A673 (cell line): ENCODE measurements at places on chromosomes 7 and 10. TPM values are rescaled to one million over a fixed set of nuclear protein-coding genes. Genes with fewer than 3 reads are reported as not detected.

GRCh38 chr7:80646083-80646865 lies 7.8 kb downstream of the CD36 start:
- no peak overlapping the region for H3K4me3 ChIP-seq
- H3K27ac ChIP-seq, result no peak overlapping the region
- no peaks in the 10 kb centered on the region for H3K27me3 ChIP-seq
- DNase-seq, result no peak
- peaks cover 28% of the 10 kb centered on the region for H3K4me1 ChIP-seq

GRCh38 chr7:16975712-16976111 lies 93.9 kb upstream of the AGR3 start:
- no peak for DNase-seq
- H3K4me1 ChIP-seq, result peaks cover 10% of the 10 kb centered on the region
- no peaks in the 10 kb centered on the region for H3K27me3 ChIP-seq
- H3K4me3 ChIP-seq, result no peak overlapping the region
- no peak overlapping the region for H3K27ac ChIP-seq
- no peaks in the 10 kb centered on the region for H3K36me3 ChIP-seq

GRCh38 chr10:45053569-45054100 lies 52.9 kb downstream of the ZNF22 start:
- H3K27me3 ChIP-seq, result no peaks in the 10 kb centered on the region
- no peak overlapping the region for H3K4me3 ChIP-seq
- H3K27ac ChIP-seq, result no peak overlapping the region
- no peaks in the 10 kb centered on the region for H3K36me3 ChIP-seq
- DNase-seq, result no peak
- no peaks in the 10 kb centered on the region for H3K4me1 ChIP-seq

The TAS2R5 gene
- 0.43 and 0.72 TPM in 2 replicates for total RNA-seq

- no peaks in the 10 kb centered on the region for H3K27me3 ChIP-seq
- no peaks in the 10 kb centered on the region for H3K4me1 ChIP-seq
- H3K36me3 ChIP-seq, result no peaks in the 10 kb centered on the region
- DNase-seq, result no peak
- no peak overlapping the region for H3K27ac ChIP-seq
Measured at GRCh38 chr7:68862736-68863135, 735.5 kb upstream of the AUTS2 start.

- H3K36me3 ChIP-seq, result no peaks in the 10 kb centered on the region
- DNase-seq, result no peak
- H3K4me1 ChIP-seq, result no peaks in the 10 kb centered on the region
- no peak overlapping the region for H3K27ac ChIP-seq
- H3K27me3 ChIP-seq, result no peaks in the 10 kb centered on the region
Measured at GRCh38 chr10:28127881-28128280, 129.0 kb upstream of the ODAD2 start.

DNA sequence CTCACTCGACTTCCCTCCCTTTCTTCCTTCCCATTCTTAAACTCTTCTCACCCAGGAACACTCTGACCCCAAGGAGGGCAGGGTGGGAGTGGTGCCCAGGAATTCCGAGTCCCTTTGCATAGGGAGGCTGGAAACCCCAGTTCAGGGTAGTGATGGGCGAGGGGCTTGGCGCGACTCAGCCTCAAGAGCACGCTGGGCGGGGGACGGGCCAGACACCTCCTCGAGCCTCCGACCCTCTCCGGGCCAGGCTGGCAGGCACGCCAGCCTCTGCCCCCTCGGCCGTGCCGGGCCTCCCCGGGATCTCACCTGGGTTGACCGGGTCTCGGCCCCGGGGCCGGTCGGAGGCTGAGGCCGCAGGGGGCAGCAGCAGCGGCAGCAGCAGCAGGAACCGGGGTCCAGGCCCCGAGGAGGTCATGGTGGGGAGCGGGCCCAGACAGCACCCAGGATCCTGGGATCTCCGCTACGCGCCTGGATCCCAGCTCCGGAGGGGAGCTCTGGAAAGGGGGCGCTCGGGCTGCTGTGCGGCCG lies 457 bp downstream of the PLOD3 start:
- no peak for DNase-seq
- H3K36me3 ChIP-seq, result peaks cover 4% of the 10 kb centered on the region
- H3K4me1 ChIP-seq, result peaks cover 25% of the 10 kb centered on the region
- peak overlapping the region; percentile 78 for H3K27ac ChIP-seq
- no peaks in the 10 kb centered on the region for H3K27me3 ChIP-seq

The FEZF1 gene
- total RNA-seq, result 85.9 and 114 TPM in 2 replicates

DNA sequence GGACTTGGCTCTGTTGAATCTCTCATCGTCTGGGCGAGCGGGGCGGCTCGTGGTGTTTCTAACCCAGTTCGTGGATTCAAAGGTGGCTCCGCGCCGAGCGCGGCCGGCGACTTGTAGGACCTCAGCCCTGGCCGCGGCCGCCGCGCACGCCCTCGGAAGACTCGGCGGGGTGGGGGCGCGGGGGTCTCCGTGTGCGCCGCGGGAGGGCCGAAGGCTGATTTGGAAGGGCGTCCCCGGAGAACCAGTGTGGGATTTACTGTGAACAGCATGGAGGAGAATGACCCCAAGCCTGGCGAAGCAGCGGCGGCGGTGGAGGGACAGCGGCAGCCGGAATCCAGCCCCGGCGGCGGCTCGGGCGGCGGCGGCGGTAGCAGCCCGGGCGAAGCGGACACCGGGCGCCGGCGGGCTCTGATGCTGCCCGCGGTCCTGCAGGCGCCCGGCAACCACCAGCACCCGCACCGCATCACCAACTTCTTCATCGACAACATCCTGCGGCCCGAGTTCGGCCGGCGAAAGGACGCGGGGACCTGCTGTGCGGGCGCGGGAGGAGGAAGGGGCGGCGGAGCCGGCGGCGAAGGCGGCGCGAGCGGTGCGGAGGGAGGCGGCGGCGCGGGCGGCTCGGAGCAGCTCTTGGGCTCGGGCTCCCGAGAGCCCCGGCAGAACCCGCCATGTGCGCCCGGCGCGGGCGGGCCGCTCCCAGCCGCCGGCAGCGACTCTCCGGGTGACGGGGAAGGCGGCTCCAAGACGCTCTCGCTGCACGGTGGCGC lies at the start of gene EN2:
Gene EN2 (plus strand): TSS at position 19 of the 767 bp plus-strand sequence. CDS start 249 bp downstream, at position 268.
- H3K27ac ChIP-seq, result no peak within 1 kb of the TSS
- DNase-seq, result no peak
- peaks cover 96% of the 10 kb centered on the region for H3K27me3 ChIP-seq
- H3K4me1 ChIP-seq, result peaks cover 19% of the 10 kb centered on the region
- no peaks in the 10 kb centered on the region for H3K36me3 ChIP-seq

The ANKRD2 gene
- not detected in 2 replicates for total RNA-seq

DNA sequence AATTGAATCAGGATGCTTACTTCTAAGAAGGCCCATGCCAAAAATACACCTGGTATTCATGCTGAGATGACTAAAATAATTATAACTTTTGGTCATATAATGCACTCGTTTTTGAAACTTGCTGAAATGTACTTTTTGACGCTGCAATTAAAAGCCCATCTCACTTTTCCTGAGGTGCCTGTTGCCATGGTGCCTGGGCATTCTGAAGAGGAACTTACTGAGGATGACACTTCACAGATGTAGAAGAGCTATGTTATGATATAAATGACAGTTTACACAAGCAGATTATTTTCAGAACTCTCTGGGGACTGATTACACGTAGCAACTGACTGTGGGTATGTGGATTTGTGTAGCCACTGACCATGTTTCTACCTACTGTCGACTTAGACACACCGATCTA lies 182.4 kb downstream of the TPK1 start:
- no peak overlapping the region for H3K4me3 ChIP-seq
- H3K36me3 ChIP-seq, result no peaks in the 10 kb centered on the region
- no peak overlapping the region for H3K27ac ChIP-seq
- H3K4me1 ChIP-seq, result no peaks in the 10 kb centered on the region

The ABCB4 gene
- total RNA-seq, result 0.15 TPM in 1 of 2 replicates, not detected in the other

DNA sequence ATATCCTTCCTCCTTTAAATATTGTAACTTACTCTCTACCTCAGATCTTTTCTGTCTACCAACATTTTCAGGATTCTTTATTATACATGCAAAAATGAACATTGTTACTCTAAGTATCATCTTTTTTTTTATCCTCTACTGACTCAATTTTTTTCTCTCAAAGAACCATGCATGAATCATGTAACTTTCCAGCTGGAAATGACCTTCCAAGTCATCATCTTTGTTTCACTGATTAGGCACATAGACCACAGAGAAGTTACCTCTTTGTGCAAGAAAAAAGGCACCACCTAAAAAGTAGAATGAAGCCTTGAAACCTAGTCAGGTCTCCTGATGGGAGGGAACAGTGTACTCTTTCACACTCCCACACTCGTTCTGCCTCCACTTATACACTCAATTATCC lies 234.9 kb downstream of the HGF start:
- no peaks in the 10 kb centered on the region for H3K27me3 ChIP-seq
- H3K4me3 ChIP-seq, result no peak overlapping the region
- H3K36me3 ChIP-seq, result no peaks in the 10 kb centered on the region
- no peak for DNase-seq

- peak; percentile 39 for DNase-seq
- H3K27ac ChIP-seq, result no peak overlapping the region
- H3K4me3 ChIP-seq, result no peak overlapping the region
- H3K4me1 ChIP-seq, result peaks cover 40% of the 10 kb centered on the region
- no peaks in the 10 kb centered on the region for H3K27me3 ChIP-seq
Measured at GRCh38 chr7:111026343-111026742, 64.6 kb upstream of the LRRN3 start.
